ENCODE measurements at places on chromosomes 3 and 15.

DNA sequence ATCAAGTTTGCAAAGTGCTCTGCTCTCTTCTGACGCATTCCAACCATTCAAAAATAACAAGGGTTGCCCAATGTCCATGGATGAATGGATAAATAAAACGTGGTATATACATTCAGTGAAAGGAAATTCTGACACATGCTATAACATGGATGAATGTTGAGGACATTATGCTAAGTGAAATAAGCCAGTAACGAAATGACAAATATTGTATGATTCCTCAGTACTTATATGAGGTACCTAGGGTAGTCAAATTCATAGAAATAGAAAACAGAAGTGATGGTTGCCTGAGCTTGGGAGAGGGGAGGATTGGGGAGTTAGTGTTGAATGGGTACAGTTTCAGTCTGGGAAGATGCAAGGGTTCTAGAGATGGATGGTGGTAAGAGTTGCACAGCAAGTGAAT lies 33.9 kb downstream of the SH3BP5 start:
- DNase-seq: no peak

DNA sequence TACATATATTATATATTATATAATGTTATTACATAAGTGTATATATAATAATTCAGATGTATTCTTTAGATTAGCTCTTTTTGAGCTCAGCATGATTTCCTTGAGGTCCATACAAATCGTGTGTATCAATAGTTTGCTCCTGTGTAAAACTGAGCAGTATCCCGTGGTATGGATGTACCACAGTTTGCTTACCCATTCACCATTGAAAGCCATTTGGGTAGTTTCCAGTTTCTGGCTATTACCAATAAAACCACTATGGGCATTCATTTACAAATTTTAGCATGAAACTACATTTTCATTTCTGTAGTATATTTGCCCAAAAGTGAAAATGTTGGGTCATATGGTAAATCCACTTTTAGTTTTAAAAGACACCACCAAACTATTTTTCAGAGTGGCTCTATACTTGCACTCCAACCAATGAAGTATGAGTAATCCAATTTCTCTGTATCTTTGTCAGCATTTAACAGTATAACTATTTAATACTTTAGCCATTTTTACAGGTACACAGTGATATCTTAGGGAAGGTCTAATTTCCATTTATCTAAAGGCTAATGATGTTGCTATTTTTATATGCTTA lies 1361.4 kb upstream of the GBE1 start:
- no peak for DNase-seq

DNA sequence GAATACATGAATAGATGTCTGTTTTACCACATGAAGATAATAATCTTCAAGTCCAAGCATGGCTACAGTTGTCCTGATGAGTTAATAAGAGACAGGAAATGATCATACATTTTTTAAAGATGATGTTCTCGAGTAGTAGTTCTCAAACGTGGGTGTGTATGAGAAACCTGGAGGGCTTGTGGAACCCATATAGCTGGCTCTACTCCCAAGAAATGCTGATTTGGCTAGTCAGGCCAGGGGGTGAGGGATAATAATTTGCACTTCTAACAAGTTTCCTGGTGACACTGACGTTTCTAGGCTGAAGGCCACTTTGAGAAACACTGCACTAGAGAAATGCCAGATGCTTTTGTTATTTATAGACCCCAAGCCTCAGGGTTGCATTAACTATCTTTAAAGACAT lies 37.0 kb downstream of the ROPN1B start:
- no peak for DNase-seq

DNA sequence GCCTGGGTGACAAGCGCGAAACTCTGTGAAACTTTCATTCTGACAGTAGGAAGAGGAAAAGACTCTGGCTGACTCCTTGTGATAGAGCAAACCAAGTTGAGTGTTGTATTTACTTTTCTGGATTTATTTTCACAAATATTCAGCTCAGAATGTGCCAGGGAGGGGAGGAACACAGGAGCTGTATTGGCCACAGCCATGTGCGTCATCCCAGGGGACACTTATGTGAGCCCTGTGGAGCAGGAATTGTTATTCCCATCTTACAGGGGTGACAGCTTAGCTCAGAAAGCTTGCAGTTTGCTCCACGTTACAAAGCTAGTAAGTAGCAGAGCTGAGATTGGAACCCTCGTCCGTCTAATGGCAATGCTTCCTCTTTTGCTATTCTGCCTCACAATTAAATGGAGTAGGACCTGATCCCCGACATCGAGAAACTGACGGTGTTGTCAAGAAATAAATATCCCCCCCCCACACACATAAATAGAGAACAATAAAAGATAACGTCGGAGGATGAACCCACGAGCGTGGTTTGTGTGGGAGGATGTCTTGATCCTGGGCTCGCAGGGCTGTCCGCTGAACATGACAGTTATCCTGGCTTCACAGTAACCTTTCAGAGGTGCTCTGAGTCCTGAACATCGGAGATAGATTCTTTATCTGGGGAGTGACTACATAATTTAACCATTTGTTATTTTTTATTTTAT lies 151.6 kb upstream of the CTDSPL start:
- DNase-seq: no peak

- DNase-seq: no peak
These were observed 450.1 kb upstream of the RASGRP1 start for GRCh38 chr15:39014682-39015081.

DNA sequence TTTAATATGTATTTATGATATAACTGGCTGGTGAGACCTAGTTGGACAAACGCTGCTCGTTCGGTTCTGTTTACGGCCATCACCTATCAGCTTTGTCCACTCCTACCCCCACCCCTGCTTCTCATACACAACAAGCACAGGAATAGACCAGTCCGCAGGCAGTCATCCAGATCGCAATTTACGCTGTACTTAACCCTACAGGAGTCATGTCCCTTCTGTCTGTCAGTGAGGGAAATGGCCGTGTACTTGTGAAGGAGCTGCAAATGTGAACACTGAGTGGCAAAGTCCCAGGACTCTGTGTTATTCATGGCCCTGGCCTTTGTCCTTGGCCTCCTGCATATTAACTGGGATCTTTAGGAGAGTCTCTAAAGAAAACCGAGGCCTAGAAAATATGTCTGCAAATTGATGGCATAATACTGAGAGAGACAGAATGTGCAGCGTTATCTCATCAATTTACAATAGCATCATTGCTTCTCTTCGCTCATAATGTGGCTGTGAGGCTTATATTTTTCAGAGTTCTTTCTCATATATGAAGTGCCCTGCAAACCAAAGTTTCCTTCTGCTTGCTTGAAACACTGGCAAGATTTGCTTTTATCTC lies 7.2 kb upstream of the ABHD10 start:
- DNase-seq: no peak

GRCh38 chr15:79172801-79173460 lies 82.4 kb upstream of the RASGRF1 start:
- no peak for DNase-seq

Measured in activated gamma-delta T cell (primary cell).